NCI-H1105 (cell line): ENCODE measurements at places on chromosomes 2 and 18.

GRCh38 chr2:9294764-9295163 is 88.2 kb downstream of the ASAP2 start:
- DNase-seq, result no peak

- DNase-seq, result no peak
Observed at GRCh38 chr18:79465392-79465991, 69.8 kb downstream of the NFATC1 start.

GRCh38 chr2:158498749-158499136 is 42.0 kb downstream of the PKP4 start:
- DNase-seq, result no peak

GRCh38 chr2:62568074-62568473 is 62.1 kb upstream of the TMEM17 start:
- no peak for DNase-seq

GRCh38 chr2:120421830-120422175 is 75.9 kb downstream of the INHBB start:
- DNase-seq, result no peak
